ENCODE measurements at places on chromosomes 11 and 22.
A peak's percentile ranks its signal among the peaks of the same experiment; 100 is the strongest.

- DNase-seq = no peak
Measured at GRCh38 chr11:66976028-66976467, 944 bp downstream of the C11orf86 start.

GRCh38 chr11:94305146-94305545 is 766 bp downstream of the IZUMO1R start:
- DNase-seq = no peak

DNA sequence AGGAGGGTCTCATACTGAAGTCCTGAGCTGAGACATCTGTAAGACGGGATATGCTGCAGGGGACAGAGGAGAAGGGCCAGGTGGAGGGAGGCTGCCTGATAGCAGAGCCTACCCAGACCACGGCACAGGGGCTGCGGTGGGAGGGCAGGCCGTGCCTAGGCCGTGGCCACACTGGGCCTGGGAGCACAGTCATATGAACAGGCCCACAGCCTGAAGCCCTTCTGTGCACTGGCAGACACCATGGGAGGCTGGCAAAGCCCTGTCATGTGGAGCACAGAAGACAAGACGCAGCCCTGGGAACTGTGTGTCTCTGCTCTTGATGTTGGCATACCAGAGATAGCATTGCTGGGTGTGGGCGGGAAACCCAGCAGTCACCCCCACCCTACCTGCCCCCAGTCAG is 3.3 kb downstream of the SPATA19 start:
- no peak for DNase-seq

- no peak for DNase-seq
Measured at GRCh38 chr11:100942016-100942415, 187.6 kb downstream of the PGR start.

DNA sequence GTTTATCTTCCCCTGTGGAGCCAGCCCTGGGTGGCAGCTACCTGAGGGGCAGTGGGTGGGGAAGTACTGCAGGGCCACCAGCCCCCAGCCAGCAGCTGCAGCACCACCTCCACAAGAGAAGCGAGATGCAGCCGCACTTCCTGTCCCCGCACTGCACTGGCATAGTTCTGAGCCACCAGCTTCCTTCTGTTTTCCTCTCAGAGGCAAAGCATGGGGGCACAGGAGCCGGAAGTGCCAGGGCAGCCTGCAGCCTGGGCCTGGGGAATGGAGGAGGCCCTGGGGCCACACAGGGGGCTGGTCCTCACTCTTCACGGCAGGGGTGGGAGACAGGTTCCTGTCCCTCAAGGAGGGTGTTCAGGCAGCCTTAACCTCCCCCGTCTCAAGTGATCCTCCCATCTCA is 11.9 kb upstream of the SH3BP1 start:
- peak; percentile 43 for DNase-seq

- DNase-seq = no peak
Measured at GRCh38 chr11:88101881-88102597, 73.2 kb downstream of the RAB38 start.

- DNase-seq = no peak
Measured at GRCh38 chr11:76371170-76371569, 9.8 kb downstream of the THAP12 start.

GRCh38 chr11:22302368-22302767 is 35.8 kb upstream of the SLC17A6 start:
- DNase-seq = no peak

DNA sequence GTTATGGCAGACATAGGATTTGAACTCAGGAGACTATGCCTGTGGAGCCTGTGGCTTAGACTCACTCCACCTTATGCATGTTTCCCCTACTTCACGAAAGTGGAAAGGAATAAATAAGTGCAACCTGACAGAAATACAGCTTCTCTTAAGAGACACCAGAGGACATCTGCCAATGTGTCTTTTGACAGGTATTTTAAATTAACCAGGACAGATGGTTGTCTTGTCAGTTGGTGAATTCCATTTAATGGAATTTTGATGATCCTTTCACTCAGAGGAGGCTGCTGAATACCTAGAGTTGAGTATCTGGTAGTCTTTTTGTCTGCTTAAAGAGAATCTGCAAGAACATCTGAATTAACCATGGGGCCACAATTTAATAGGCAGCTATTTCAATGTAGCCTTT is 46.1 kb downstream of the NELL1 start:
- no peak for DNase-seq

Measured in activated T-cell treated with anti-CD3 and anti-CD28 coated beads for 1 hour (primary cell).